Ureter (tissue), 1 donor: ENCODE measurements at places on chromosomes 5 and 9.
A peak's percentile ranks its signal among the peaks of the same experiment; 100 is the strongest.

DNA sequence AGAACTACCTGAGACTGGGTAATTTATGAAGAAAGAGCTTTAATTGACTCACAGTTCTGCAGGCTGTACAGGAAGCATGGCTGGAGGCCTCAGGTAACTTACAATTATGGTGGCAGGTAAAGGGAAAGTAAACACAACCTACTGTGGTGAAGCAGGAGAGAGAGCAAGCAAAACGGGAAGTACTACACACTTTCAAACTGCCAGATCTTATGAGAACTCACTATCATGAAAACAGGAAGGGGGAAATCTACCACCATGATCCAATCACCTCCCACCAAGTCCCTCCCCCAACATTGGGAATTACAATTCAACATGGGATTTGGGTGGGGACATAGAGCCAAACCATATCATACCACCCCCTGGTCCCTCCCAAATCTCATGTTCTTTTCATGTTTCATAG lies 58.7 kb upstream of the GPR151 start:
- DNase-seq: no peak

- DNase-seq: no peak
These were observed 34.7 kb upstream of the JMY start for GRCh38 chr5:79201206-79201605.

DNA sequence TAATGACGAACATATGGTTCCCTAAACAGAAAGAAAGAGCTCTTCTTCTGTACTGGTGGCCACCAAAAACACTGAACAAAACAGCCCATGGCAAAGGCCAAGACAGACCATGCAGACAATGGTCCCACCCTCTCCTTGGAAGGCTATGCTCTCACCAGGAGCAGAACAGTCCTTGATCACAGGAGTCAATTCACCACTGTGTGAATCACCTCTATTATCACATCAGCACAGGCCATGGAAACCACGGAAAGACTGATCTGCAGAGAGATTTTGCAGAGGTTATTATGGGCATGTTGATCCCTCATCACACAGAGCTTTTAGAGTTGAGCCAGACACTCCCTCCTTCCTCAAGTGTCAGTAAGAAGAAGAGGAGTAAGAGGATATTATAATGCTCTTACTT lies 134.0 kb upstream of the RASEF start:
- no peak for DNase-seq

DNA sequence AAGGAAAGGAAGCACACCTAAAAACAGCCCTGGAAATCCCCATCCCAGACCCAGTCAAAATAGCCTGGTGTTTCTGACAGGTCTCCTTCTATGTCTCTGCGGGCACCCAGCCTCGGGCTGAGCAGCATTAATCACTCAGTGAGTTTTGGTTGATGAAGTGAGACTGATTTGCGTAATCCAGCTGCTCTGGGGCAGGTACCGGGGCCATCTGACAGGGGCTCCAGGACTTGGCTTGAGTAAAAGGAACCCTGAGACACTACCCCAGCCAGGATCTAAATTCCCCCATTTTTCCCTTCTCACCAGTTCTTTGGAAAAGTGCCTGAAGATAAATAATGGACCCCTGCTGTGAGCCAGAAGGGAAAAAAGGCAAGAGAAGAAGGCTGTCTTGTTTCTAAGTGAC lies 596 bp downstream of the SLC28A3 start:
- no peak for DNase-seq

- DNase-seq: no peak
These were observed 81.9 kb upstream of the FAM169A start for GRCh38 chr5:74948031-74948546.

DNA sequence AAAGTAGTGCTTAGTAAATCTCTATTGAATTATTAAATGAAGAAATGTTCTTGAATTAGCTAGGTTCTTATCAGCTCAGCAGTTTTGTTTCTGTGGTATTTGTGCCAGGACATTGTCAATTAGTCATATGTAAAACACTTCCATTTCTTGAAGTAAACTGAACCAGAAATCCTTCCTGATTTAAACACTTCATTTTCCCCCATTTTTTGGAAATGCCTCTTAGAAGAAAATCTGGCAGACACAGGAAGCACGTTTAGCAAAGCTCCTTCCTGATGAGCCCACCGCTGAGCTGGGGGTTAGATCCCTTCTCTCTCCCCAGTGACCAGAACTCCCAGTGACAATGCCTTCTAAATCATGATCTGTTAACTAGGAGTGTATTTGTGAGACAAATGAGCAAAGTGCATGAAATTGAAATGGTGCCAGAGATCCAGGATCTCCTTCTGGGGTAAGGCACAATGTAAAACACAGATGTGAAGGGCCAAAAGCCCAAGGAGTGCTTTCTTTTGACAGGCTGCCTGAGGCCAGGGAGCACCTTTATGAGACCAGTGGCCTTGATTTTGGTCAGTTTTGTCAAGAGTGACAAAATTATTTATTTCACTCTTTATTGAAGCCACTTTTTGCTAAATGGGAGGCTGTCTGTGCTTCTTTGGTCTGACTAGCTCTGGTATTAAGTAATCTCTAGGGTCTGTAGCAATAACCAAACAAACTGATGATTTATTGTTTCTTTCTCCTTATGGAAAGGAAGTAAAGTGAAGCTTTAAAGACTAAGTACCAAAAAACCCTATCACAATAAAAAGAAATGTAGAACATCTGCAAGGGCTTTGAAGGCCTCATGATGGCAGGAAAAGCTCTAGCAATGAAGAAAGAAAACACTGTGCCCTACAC lies 25.5 kb upstream of the RUSC2 start:
- no peak for DNase-seq

DNA sequence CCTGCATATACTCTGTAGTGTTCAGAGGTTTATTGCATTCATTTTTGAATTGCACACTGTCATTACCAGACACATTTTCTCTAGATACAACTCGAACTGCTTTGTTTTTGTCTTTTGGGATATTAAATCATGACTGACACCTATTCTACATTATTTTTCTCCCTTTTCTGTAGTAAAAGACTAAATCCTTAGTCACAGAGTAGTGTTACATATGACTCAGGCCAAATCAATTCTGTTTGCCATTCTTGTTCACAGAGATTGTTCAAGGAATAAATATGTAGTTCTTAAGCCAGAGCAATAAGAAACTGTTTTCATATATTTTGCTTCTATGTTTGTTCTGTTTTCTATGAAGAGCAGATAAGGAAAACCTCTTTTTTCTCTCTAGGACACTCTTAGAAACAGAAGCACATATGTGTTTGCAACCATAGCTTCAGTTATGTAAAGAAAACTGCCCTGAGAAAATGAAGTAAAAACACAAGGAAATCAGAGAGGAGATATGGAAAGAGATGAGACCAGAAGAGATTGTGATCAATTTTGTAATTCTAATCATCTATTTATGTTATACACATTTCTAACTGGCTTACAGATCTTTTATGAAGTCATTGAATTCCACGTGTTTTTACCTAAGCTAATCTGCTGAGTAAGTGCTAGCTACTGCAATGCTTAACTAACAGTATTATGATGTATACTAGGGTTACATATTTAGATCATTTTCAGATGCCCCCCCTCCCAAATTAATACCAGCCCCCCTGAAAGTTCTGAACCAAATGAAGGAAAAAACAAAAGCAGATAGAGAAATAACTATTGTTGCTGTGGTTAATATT lies 1995.6 kb upstream of the CDH6 start:
- no peak for DNase-seq

- DNase-seq: no peak
These were observed 163.3 kb upstream of the ZNF608 start for GRCh38 chr5:124909734-124910133.

DNA sequence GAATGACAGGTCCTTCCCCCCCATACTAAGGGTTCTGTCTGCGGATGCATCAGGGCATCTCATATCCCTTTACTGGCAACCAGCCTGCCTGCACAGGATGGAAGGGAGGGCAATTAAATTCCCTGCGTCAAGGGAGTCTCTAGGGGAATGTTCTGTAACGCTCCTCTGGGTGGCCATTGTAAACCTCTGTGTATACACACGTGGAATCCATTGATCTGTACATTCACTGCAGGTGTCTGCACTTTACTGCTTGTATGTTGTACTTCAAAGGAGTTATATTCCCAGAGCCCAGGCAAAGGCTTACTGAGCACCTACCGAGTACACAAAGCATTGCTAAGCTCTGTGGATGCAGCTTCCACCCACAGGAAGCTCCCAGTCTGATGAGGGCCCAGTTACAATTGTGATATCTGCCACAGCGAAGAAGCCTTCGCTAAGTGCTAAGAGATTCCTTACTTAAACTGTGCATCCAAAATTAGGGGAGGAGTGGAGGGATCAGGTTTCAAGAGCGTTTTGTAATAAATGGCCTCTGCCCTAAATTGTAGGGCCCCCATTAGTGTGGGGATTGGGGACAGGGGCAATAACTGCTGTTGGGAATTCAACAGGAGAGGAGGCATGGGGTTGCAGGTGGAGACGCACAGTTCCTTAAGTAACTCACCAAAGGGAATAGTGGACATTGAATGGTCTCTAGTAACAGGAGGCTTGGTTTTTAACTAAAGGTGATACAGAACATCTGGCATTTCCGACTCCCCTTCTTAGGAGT lies 1.5 kb upstream of the RETREG1 start:
- DNase-seq: no peak

GRCh38 chr5:57199866-57200265 lies 26.0 kb downstream of the GPBP1 start:
- no peak for DNase-seq

DNA sequence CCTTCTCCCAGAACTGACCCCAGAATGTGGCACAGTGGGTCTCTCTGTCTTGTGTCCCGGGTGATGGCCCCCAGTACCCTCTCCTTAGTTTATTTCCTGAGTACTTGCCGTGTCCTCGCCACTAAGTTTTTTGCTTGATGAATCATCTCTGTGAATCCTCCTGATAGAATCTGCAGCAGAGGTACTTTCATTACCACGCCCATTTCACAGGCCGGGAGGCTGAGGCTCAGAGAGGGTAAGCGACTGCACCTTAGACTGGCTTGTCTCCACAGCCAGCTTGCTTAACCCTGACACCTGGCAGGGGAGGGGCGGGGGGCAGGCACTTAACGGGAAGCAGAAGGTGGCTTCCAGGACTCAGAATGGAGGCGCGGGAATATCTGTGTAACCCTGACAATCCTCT lies 7.9 kb upstream of the IER5L start:
- no peak for DNase-seq

DNA sequence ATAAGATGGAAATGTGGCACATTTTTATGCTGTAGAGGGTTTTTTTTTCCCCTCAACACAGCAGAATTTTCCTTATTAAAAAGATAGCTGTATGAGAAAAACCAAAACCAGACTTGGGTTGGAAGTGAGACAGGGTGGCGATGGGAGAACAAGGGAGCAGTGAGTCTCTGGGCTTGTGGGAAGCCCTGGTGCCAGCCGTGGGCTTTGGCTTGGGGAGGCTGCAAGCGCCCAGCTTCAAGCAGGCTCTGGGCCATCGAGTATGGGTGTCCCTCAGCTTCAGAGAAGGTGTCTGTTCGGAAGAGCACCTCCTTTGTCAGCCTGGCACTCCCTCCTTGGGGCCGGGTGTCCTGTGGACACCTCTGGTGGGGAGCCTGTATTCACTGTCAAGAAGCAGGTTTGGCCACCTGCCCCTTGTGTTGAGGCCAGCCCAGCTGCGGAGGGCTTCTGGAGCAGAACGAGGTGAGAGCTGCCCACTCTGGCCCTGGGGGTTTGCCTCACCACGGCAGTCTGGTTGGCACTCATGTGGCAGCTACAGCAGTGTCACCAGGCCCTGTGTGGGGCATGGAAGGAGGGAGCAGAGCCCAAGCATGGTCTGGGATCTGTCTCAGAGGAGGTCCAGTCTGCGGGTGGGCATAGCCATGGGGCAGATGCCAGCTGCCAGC lies 37.6 kb upstream of the ANGPTL2 start:
- peak; percentile 40 for DNase-seq

DNA sequence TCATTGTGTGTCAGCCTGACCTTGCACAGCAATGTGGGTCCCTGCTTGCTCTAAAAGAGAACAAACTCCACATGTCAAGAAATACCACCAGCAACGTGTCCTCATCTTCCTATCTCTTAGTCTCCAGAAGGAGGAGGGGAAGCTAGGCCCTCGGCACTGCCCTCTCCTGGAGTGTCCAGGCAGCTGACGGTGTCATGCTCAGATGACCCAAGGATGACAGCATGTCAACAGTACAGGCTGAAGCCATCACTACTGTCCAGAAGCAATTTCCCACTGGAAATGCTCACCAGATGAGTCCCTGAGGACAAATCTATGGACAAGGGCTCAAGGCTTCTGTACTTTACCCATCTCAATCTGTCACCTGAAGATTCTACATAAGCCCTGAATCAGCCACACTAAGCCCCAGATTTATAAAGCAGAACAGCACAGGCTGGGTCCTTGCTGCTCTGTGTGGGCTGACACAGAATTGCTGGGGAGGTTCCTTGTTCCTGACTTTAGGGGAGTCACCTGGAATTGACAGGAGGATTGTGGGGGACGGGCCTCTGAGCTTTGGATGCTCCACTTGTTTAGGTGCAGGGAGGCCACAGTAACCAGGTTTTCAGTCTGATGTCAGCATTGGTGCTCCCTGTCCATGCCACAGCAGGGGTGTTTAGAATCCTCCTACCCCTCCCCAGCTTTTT lies 210.2 kb downstream of the DAB2IP start:
- DNase-seq: no peak

- DNase-seq: no peak
These were observed 23.7 kb upstream of the NR3C1 start for GRCh38 chr5:143427122-143427735.

- no peak for DNase-seq
These were observed 257.8 kb downstream of the BNC2 start for GRCh38 chr9:16612627-16613026.

DNA sequence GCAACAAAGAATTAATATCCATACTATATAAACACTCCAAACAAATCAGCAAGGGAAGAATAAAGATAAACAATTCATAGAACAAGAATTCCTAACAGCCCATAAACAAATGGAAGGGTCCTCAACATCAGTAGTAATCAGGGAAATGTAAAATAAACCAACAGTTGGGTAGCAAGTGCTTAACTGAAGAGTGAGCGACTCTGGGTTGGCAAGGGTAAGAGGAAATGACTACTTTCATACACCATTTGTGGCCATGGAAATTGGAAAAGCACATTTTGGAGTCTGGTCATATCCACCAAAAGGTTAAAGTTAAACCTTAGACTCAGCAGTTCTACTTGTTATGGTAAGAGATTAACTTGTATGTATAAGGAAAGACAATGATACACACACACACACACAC lies 17.4 kb upstream of the RORB start:
- DNase-seq: no peak
